Foreskin fibroblast (primary cell): ENCODE measurements at places on chromosomes 16 and 17.

- DNase-seq = no peak
Observed at GRCh38 chr17:67920212-67920611, 76.1 kb downstream of the C17orf58 start.

GRCh38 chr16:60432472-60432871 is 1603.8 kb downstream of the CDH8 start:
- no peak for DNase-seq

DNA sequence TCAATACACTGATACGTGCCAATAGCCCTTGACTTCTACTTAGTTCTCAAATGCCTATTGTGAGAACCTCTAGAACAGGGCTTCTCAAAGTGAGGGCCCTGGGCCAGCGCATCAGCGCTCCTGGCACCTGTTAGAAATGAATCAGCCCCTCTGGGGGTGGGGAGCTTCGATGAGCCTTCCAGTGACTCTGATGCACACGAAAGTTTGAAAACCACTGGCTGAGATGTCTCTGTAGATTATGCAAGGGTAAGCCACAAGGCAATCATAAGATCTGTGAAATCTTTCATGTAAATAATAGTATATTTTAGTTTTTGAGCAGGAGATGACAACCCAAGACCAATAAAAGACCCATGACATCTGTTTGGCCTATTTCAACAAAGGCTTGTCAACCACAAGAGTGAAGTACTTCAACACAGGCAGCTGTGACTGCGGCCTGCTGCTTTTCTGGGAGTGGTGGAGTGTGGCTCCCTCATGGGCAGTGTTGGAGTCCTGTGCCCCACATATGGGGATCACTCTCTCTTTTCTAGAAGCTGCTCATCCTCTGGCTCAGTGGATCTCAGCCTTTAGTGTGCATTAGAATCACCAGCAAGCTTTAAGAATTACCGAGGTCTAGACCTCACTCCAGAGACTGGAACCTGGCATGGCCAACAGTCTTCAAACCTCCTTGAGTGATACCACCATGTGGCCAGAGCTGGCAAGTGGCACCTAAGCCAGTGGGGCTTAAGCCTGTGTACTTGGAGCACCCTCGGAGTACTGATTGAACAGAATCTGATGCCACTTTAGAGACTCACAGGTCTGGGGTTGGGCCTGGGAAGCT is 5.8 kb downstream of the MTHFSD start:
- DNase-seq = no peak

- DNase-seq = no peak
Observed at GRCh38 chr17:39627047-39627711, 427 bp downstream of the PPP1R1B start.

GRCh38 chr16:88793251-88793954 is 8.4 kb upstream of the PIEZO1 start:
- DNase-seq = no peak

- no peak for DNase-seq
Observed at GRCh38 chr17:74383141-74383540, 15.8 kb downstream of the GPR142 start.

DNA sequence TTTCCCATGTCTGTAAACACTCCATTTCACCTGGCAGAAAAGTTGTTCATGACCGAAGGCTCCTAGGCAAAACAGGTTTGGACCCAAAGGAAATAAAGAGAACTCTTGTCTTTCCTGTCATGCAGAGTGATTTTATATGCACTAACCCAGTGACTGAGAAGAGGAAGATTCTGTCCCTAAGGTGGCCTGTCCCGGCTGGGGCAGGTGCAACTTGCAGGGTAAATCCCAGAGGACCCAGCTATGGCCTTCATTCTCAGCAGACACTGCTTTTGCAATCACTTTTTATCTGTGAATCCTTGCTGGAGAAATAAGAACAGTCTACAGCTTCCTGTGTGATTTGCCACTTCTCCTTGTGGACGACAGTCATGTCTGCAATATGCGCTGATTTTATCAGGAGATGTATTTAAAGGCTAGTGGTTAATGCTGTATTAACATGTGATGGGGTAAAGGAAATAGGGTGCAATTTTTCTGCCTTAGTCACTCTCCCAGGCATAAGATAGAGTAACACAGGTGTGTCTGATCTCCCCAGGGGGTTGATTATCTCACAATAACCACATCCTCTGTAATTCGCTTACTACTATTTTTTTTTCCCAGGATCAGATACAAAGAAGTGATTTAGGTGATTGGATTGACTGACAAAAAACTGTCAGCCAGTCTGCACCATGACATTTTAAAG is 696.8 kb upstream of the SOX9 start:
- DNase-seq = no peak

DNA sequence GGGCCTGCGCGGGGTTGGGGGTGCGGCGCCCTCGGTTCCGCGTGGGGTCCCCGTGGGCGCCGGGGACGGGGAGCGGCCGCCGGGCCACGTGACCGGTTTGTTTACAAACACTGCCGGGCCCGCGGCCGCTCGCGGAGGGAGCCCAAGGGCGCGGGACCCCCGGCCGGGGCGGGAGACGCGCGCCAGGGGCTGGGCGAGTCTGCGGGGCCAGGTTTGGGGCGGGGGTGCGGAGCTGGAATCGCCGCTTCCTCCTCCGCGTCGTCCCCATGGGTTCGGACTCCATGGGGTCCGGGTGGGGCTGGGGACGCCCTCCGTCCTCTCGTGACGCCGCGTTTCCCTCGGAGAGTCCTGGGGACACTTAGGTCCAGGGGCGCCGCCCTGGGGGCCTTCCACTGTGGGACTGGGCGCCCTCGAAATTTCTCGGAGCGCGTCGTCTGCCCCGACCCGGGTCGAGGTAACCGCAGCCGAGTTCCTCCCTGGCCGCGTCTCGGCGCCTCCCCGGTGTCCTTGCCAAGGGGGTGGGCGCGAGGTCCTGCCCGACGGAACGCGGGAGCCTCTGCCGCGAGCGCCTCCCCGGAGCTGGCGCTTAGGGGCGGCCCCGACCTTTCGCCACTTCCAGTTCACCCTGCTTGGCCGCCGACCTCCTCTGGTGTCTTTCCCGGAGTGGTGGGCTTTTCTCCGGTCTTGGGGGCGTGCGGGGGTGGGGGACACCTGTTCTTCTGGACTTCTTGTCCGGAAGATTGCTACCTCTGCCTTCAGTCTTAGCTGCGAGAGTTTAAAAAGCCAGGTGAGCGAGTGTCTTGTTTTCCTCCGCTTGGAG is 684 bp downstream of the YPEL2 start:
- DNase-seq = peak; percentile 59

DNA sequence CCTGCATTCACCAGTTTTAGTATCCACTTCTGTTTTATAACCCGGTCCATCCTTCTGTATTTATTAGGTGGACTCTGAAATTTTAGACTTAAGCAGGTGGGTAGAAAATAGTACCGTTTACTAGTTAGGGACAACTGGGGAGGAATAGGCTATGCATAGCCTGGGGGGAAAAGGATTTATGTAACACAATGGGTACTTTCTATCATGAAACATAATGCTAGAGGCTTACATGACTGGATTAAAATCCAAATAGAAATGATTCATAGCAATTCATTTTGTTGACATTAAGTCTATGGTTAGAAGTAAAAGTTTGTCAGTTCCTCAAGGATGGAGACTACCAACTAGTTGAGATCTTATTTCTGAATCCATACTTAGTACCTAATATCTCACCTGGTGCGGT is 18.6 kb downstream of the GAN start:
- no peak for DNase-seq

DNA sequence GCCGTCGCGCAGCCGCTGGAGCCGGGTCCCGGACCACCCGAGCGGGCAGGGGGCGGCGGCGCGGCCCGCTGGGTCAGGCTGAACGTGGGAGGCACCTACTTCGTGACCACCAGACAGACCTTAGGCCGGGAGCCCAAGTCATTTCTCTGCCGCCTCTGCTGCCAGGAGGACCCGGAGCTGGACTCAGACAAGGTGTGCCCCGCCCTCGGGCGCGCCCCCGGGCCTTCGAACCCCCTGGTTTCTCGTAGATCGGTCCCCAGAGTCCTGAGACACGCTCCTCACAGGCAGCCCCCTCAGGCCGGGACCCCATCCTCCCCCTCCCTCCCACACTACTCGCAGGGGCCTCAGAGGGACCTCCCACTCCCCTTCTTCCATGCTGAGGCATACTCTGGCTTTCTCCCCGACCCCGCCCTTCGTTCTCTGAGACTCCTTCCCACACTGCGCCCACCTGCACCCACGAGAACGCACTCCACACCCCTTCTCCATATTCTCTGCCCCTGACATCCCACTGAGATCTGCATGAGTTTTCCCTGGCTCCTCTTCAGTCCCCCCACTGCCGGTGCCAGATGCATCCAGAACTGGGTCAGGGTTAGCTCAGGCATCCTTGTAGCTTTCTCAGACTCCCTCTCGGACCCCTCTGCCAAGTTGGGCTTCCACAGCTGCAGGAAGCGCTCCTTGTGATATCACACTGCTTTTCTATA is 523 bp downstream of the KCTD2 start:
- no peak for DNase-seq

- no peak for DNase-seq
Observed at GRCh38 chr16:25501530-25502255, 190.1 kb upstream of the HS3ST4 start.

GRCh38 chr17:596287-596686 is 118.4 kb downstream of the VPS53 start:
- DNase-seq = peak; percentile 19

DNA sequence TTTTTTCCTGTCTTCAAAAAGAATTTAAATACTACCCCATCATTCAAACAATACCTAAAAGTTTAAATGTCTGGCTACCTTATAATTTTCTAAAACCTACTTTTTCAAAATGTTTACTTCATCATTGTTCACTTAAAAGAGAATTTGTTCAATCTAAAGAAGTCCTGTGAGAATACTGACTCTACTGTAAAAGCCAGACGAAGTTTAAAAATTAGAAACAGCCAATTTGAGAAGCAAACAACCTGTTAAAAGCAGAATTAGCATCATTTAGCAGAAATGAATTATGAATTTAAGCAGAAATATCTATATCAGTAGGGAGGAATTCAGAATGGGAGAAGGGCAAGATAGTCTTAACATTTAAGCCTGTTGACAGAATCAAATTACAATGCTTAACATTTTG is 2.1 kb downstream of the SKA2 start:
- no peak for DNase-seq

DNA sequence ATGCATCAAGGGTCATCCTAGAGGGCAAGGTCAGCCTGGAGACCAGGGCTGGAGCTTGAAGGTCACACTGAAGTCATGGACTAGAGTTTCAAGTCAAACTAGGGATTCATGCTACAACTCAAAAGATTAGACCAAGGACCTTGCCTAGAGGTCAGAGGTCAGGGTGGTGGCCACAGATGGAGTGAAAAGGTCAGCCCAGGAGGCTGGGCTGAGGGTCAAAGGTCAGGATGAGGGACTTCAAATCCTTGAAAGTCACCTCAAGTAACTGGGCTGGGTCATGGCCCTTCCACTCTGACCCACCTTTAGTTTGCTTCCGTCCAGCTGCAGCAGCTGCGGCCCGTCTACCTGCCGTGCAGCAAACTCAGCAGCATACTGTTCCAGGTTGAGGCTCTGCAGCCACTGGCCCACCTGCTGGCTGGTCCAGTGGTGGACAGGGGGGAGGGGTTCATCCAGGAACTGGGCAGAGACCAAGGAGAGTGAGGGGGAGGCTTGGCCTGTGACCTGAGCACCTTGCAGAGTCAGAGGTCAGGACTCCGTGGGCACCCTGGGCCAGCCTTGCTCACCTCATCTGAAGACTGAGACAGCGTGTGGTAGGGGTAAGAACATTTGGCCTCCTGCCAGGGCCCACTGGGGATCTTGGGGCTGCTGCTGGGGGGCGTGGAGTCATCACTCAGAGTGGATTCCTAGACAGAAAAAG is 16.2 kb downstream of the SAMD14 start:
- DNase-seq = no peak
